Breast epithelium (tissue), 4 donors: ENCODE measurements at places on chromosomes 3 and 15. TPM values are rescaled to one million over a fixed set of nuclear protein-coding genes. Genes with fewer than 3 reads are reported as not detected.

DNA sequence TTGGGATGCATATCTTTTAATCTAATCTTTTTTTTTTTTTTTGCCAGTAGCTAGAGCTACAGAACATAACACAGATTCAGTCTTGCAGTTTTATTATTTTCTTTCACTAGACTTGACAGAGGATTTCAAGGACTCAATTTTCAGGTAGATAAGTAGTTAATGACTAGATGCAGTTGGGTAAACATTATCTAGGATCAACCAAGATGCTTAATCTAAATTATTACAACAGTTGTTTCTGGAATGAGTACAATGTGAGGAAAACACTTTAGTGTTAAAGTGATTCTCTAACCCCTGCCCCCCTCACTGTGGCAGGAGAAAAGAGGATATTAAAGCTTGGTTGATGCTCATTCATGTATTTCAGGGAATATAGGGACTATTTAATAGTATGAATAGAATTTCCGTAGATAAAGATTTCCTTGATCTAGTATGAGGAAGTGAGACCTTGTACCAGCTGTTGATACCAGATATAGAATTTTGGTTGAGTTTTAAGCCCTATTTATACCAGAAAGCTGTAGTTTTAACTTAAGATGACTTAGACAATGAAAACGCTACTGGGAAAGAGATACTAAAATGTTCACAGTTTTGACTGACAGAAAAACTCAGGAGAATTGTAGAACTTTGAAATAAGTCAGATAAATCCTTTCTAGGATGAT is 389.0 kb upstream of the C2CD4B start:
- H3K27ac ChIP-seq: no peak overlapping the region
- H3K27me3 ChIP-seq: no peaks in the 10 kb centered on the region
- no peaks in the 10 kb centered on the region for H3K4me1 ChIP-seq
- no peak for DNase-seq
- no peaks in the 10 kb centered on the region for H3K36me3 ChIP-seq
- H3K4me3 ChIP-seq: no peak overlapping the region

- DNase-seq: no peak
- no peaks in the 10 kb centered on the region for H3K36me3 ChIP-seq
- no peaks in the 10 kb centered on the region for H3K27me3 ChIP-seq
- no peaks in the 10 kb centered on the region for H3K4me1 ChIP-seq
- H3K4me3 ChIP-seq: no peak overlapping the region
Observed at GRCh38 chr15:61564785-61565184, 335.7 kb upstream of the RORA start.

DNA sequence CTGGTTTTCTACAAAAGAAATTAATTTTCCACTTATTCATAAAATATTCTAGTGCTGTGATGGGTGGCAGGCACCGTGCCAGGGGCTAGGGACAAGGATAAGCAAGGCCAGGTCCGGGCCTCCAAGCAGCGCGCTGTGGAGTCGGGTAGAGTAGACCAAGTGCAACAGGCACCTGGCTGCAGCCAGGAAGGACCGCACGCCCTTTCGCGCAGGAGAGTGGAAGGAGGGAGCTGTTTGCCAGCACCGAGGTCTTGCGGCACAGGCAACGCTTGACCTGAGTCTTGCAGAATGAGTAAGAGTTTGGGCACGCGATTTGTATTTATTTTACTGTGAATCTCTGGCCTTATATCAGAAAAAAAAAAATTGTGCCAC is at the start of gene CASR:
TSS of gene CASR (plus strand) at position 148 of the 372 bp plus-strand sequence. CDS start 70,522 bp downstream, outside the sequence.
- no peaks in the 10 kb centered on the region for H3K4me1 ChIP-seq
- H3K27ac ChIP-seq: no peak within 1 kb of the TSS
- peak within 1 kb of the TSS; percentile 55 for H3K4me3 ChIP-seq
- H3K36me3 ChIP-seq: no peaks in the 10 kb centered on the region

DNA sequence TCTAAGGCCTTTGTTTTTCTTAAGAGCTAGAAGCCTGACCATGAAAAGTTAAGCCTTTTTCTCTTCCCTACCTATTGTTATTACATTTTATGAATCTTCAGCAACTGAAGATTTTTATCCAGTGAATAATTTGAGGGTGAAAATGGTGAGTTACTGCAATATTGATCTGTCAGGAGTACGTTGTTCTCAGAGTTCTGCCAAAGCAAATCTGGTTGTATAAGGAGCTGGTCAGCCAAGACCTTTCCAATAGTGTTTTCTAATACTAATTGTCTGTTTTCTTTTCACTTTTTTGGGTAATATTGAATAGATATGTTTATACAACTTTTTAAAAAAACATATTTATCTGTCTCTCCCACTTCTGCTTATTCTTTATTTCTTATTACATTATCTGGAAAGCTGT is 15.0 kb downstream of the SPTSSB start:
- H3K27ac ChIP-seq: no peak overlapping the region
- H3K4me1 ChIP-seq: no peaks in the 10 kb centered on the region
- H3K4me3 ChIP-seq: no peak overlapping the region
- no peaks in the 10 kb centered on the region for H3K27me3 ChIP-seq
- no peaks in the 10 kb centered on the region for H3K36me3 ChIP-seq

- no peak overlapping the region for H3K4me3 ChIP-seq
- H3K27ac ChIP-seq: no peak overlapping the region
- H3K4me1 ChIP-seq: no peaks in the 10 kb centered on the region
- DNase-seq: no peak
- no peaks in the 10 kb centered on the region for H3K36me3 ChIP-seq
Observed at GRCh38 chr3:4665197-4665596, 172.0 kb downstream of the ITPR1 start.

DNA sequence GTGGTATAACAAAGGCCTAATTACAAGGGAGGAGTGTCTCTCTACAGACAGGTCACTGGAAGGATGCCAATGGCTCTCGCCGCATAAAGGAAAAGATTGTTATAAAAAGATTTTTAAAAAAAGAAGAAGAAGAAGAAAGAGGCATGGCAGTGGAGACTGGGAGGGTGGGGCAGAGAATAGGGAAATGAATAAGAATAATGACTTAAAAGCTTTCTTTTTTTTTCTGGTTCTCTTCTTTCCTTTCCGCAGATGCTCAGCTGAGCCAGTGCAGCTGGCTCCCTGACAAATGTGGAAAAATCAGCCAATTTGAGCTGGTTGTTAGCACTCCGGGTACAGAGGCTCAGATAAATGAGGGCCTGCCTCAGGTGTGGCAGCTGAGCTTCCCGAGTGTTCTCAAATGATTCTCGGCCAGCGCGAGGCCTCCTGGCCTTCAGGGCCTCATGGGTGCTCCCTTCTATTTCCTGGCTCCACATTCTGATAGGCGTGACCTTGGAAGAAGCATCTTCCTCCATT is 234.1 kb downstream of the RORA start:
- no peaks in the 10 kb centered on the region for H3K4me1 ChIP-seq
- no peak for DNase-seq
- no peaks in the 10 kb centered on the region for H3K36me3 ChIP-seq
- H3K27ac ChIP-seq: peak overlapping the region; percentile 66
- H3K4me3 ChIP-seq: no peak overlapping the region

DNA sequence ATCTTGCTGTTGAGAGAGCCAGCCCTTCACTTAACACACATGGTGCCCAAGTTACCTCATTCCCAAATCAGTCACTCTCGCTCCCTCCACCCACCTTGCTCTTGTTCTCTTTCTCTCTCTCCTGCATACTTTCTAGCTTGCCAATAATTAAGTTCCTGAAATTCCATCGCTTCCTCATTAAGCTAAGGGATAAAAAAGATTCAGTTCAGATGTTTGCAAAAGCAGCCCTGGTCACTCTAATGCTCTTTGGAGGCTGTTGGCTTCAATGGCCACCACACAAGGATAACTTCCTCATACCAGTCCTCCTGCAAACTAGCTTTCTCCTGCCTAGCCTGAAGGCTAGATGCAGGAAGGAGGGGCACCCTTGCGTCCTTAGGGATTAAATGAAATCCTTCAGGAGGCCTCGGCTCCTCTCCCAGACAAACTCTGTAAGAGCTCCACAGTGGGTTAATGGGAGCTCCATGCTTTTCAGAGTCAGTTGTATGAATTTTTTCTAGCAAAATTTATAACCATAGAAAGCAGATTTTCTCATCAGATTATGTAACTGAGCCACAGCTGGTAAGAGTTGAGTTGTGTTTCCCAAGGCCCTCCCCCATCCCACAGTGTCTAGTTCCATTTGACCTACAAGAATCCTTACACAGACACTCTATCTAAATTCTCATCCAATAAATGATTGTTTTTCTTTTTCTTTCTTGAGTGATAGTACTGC is 176.6 kb upstream of the TRIM42 start:
- H3K4me3 ChIP-seq: no peak overlapping the region
- H3K27me3 ChIP-seq: no peaks in the 10 kb centered on the region
- peak; percentile 33 for DNase-seq
- peak overlapping the region; percentile 16 for H3K27ac ChIP-seq
- no peaks in the 10 kb centered on the region for H3K36me3 ChIP-seq
- H3K4me1 ChIP-seq: no peaks in the 10 kb centered on the region

DNA sequence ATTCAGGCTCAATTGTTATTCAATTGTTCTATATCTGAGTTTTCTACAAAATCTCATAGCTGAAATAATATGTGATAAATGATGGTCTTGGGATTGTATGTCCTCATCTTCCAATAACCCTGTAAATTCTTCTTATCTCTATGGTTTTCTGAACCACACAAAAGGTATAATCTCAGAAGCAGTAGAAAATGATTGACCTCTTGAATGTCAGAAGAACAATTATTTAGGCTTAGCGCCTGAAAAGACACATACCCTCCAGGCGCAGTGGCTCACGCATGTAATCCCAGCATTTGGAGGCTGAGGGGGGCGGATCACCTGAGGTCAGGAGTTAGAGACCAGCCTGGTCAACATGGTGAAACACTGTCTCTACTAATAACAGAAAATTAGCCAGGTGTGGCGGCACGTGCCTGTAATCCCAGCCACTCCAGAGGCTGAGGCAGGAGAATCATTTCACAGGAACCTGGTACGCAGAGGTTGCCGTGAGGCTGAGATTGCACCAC is 288.0 kb upstream of the TBC1D5 start:
- no peaks in the 10 kb centered on the region for H3K36me3 ChIP-seq
- no peak overlapping the region for H3K4me3 ChIP-seq
- H3K27ac ChIP-seq: no peak overlapping the region
- no peaks in the 10 kb centered on the region for H3K4me1 ChIP-seq

- H3K27me3 ChIP-seq: no peaks in the 10 kb centered on the region
- no peak for DNase-seq
- no peaks in the 10 kb centered on the region for H3K36me3 ChIP-seq
- H3K4me3 ChIP-seq: no peak overlapping the region
- H3K27ac ChIP-seq: no peak overlapping the region
- H3K4me1 ChIP-seq: no peaks in the 10 kb centered on the region
Observed at GRCh38 chr3:148083526-148084182, 614.0 kb upstream of the AGTR1 start.

DNA sequence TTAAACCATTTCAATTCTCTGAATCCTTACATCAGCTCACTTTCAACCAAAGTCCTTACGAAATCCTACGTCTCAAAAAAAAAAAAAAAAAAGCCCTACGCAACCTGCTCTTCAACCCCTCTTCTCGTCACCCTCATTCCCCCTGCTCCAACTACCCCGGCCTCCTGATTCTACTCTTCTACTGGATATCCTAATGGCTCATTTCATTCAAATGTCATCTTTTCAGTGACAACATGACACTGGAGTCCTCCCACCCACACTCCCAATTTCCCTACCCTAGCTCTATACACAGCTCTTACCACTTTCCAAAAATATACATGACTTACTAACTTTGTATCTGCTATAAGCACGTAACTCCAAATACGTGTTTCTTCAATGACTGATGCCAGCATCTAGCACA is 11.5 kb downstream of the UBP1 start:
- no peaks in the 10 kb centered on the region for H3K4me1 ChIP-seq
- no peak overlapping the region for H3K4me3 ChIP-seq
- no peak for DNase-seq
- H3K36me3 ChIP-seq: no peaks in the 10 kb centered on the region
- H3K27me3 ChIP-seq: no peaks in the 10 kb centered on the region
- H3K27ac ChIP-seq: no peak overlapping the region

DNA sequence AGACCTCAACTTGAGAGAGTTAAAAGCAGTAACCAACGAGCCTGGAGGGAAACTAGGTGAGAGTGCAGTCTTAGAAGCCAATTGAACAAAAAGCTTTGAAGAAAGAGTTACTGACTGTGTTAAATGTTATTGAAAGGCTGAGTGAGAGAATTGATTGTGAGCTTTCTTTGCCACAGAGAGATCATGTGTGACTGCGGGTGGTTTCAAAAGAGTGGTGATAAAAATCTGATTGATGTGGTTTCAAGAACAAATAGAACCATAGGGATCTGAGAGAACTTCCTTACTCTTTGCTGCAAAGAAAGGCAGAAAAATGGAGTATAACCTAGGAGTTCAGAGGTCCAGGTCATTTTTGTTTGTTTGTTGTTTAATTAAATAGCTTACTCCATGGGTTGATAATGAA is 759.9 kb upstream of the ALCAM start:
- H3K4me3 ChIP-seq: no peak overlapping the region
- H3K27ac ChIP-seq: no peak overlapping the region
- H3K4me1 ChIP-seq: no peaks in the 10 kb centered on the region

Gene SEMA3G
- 255 TPM for total RNA-seq

Gene CHAC1
- total RNA-seq: 11.9 TPM

Gene PRICKLE2
- total RNA-seq: 72.5 TPM

Gene TMEM207
- not detected for total RNA-seq

Gene GNAT1
- not detected for total RNA-seq
